ENCODE measurements at places on chromosomes 5 and 9.

- no peak for DNase-seq
Measured at GRCh38 chr9:78614892-78615291, 318.0 kb downstream of the PSAT1 start.

- DNase-seq: no peak
Measured at GRCh38 chr5:143583409-143583808, 179.9 kb upstream of the NR3C1 start.

GRCh38 chr5:7845557-7845956, 5.4 kb downstream of the CFAP90 start:
- peak; percentile 69 for DNase-seq

DNA sequence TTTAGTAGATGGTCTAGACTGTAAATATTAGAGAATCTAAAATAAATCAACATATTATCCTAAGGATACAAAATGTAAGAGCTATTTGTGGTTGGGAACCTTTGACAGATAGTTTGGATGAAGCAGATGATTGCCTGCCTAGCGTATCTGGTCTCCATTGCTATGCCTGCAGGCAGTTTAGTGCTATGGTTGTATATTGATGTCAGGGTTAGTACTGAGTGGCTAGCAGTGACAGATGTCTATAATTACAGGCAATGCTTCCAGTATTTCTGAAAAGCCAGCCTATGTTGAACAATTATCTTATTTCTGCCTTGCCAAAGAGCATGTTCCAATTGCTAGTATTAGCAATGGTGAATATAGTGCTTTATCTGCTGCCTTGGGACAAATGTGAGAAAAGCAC, 151.3 kb upstream of the TLX3 start:
- no peak for DNase-seq

- DNase-seq: no peak
Measured at GRCh38 chr9:131880833-131881583, 141.1 kb upstream of the RAPGEF1 start.

GRCh38 chr5:131081374-131081773, 83.7 kb downstream of the HINT1 start:
- DNase-seq: peak; percentile 40

- no peak for DNase-seq
Measured at GRCh38 chr5:90131383-90132133, 278.0 kb downstream of the CETN3 start.

DNA sequence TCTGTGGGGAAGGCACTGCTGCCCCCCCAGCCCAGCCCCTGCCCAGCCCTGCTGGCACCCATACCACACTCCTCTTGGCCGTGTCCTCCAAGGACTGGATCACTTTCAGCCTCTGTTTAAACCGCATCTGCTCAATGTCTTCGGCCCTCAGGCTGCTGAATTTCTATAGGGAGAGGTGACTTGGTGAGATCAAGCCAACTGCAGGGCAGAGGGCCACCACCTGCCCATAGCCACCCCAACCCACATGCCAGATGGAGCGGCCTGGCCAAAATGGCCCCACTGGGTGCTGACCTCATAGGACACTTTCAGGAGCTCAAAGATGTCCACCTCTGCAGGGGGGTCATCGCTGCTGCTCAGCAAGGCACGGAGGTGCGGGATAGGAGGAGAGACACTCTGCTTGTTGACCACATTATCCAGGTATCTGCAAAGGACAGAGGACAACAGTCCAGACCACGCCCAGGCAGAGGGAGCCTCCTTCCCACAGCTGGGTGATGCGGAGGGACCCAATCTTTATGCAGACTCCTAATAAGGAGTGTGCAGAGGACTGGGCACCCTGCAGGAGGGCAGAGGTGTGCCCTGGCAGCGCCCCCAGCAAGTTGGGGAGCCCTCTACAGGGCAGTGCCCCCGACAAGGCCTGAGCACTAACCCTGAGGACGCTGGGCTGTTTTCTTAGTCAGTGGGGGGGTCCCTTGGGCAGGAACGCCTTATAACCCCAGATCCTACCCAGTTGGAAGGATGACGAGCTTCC, 14.4 kb upstream of the MRNIP start:
- DNase-seq: no peak

DNA sequence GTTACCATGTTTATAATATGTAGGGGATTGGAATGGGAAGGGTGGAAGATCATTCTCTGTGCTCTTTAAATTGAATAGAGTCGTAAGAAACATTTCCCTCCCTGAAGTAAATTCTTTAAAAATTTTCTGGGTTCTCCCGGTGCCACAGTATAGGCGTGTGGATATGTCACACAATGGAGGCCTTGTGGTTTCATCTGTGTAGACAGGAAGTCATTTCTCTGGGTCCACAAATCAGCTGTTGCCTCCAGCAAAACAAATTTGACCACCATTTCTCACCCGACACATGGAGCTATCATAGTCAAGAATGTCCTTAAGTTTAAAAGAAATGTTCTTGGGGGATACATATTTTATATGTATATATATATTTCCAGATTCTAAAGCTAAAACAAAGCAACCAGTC, 17.4 kb downstream of the CEP78 start:
- no peak for DNase-seq

DNA sequence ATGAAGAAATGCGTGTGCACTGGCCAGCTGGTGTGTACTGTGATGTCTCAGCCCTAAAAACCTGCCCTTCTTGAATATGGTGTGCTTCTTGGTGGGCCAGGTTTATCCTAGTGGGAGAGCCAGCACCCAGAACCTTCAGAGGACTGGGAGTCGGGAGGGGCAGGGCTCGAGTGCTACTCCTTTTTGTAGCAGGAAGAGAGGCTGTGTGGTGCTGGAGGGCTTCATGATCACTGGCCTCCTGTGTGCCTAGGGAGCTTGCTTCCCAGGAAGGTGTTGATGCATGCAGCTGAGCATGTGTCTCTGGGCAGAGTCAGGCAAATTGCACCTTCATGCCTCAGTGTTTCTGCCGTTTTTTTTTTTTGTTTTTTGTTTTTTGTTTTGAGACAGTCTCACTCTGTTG, 20.0 kb downstream of the PHF2 start:
- no peak for DNase-seq

- peak; percentile 25 for DNase-seq
Measured at GRCh38 chr9:22037954-22038690, 29.0 kb upstream of the CDKN2B start.

- no peak for DNase-seq
Measured at GRCh38 chr5:53713978-53714666, 153.7 kb downstream of the NDUFS4 start.

- DNase-seq: no peak
Measured at GRCh38 chr5:74145951-74146350, 494.6 kb downstream of the ENC1 start.

GRCh38 chr5:169583101-169583423, 511 bp upstream of the SPDL1 start:
- no peak for DNase-seq

- DNase-seq: no peak
Measured at GRCh38 chr5:169091396-169091980, 209.5 kb downstream of the SLIT3 start.

DNA sequence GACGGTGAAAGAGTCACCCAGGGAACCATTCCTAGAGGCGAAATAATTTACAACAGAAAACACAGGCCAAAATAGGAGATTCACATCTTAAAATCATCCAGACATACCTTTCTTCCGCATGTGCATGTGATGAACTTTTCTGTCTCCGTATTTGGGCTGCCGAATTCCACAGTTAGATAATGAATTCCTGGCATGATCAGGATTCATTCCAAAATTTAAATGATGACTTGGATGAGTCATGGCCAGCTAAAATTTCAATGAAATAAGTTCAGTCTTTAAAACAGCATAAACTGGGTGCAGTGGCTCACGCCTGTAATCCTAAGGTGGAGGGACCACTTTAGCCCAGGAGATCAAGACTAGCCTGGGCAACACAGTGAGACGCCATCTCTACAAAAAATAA, 82.7 kb downstream of the DROSHA start:
- no peak for DNase-seq

DNA sequence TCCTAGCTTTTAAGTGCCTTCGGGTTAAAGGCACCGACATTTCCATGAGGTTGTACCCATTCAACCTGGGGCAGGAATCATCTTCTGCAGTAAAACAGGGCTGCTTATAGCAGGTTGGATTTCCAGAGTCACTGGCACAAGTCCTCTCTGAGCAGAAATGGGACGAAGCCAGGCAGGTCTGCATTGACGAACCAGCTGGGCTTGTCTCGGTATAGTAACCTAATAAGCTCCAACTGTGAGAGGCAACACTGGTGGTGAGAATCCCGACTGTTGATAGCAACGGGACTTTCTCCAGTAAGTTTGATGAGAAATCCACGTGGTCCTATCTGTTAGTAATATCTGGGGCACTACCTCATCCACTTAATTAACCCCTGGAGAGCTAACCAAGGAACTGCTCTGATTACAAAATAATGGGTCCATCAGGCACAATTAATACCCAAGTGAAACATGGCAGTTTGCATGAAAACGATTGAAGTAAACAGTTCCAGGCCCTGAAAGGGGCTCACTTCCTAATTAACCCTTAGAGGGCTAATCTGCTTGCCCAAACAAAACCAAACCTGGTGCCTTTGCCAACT, 491.0 kb upstream of the C9orf72 start:
- DNase-seq: peak; percentile 7

DNA sequence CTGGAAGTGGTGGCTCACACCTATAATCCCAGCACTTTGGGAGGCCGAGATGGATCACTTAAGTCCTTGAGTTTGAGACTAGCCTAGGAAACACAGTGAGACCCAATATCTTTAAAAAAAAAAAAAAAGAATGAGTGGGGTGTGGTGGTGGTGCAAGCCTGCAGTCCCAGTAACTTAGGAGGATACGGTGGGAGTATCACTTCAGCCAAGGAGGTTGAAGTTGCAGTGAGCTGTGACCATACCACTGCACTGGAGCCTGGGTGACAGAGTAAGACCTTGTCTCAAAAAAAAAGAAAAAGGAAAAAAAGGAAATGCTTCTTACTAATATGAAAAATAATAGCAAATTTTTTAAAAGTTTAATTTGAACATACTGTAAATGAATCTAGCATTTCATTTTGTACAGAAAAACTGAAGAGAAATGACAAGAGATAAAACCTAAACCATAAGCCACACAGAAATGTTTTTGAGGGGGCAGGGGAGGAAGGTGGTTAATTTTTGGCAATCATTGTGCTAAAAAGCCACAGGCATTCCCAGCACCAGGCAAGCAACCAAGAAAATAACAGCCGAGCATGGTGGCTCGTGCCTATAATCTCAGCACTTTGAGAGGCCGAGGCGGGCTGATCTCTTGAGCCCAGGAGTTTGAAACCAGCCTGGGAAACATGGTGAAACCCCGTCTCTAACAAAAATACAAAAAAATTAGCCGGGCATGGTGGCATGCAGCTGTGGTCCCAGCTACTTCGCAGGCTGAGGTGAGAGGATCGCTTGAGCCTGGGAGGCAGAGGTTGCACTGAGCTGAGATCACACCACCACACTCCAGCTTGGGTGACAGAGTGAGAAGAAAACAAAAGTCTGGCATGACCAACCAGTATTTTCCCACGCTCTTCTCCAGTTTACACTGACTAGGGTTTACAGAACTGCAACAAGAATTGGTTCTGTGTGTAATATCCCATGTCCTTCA, 114.5 kb upstream of the NR5A1 start:
- no peak for DNase-seq

- DNase-seq: no peak
Measured at GRCh38 chr5:134129411-134130238, 15.1 kb downstream of the TCF7 start.

DNA sequence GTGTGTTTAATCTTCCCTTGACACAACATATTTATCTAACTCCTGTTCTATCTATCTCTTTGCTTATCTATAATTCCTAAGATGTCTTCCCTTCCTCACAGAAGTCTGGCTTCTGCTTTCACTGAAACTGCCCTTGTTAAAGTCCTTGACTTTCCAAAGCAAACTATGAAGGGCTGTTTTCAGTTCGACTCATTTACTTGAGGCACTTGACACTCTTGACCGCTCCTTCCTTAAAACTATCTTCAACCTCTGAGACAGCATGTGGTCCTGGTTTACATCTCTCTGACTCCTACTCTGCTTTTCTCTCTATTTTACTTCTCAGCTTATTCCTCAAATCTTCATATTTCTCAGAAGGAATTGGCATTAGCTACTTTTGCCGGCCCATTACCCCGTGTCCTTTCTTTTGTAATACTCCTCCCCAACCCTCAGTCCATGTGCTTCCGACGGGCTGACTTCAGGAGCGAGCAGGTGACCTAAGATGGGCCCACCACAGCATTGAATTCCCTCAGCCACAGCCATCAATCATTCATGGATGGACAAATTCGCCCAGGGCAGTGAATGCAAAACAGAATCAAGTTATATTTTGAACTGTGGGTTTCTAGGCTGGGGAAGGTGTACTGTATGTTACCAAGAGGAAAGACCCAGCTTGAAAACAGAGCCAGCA, 1089.2 kb downstream of the PTPRD start:
- no peak for DNase-seq

DNA sequence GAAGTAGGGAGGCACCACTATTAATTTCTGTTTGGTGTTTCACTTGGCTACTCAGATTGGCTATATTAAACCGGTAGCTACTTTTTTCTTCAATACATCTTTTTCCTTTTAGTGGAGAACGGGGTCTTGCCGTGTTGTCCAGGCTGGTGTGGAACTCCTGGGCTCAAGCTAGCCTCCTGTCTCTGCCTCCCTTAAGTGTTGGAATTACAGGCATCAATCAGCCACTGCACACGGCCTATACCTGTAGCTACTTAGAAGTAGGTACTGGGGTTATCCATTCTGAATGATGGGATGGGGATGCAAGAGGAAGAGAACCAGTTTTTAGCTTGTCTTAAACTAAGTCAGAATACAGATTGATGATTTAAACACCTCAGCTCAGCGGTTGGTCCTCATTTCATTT, 1.7 kb downstream of the UBE2D2 start:
- DNase-seq: no peak

DNA sequence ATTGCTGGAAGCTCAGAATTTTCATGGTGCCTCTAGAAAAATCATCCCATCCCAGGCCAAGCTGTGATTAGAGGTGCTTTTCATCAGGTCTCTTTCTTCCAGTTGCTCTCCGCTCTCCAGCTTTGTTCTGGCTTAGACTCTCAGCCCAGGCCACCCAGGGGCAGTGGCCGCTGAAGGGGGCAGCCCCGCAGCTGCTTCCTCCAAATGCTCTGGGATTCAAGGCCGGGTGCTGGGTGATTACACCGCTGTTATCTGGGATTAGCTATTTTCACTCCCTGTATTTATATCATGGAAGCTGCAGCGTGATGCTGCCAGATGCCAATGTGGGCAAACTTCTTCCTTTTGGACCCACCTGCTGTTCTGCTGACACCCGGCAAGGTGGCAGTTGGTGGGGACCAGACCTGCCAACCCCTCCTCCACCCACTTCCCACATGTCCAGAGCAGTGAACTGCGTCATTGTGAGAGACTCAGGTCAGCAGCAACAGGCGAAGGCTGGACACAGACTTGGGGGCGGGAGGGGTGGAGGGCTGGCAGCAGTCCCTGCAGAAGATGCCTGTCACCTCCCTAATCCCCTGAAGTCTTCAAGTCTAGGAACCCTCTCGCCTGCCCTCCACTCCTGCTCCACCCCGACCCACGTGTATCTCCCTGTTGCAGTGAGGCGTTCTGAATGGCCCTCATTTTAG, 33.9 kb upstream of the NKX2-5 start:
- no peak for DNase-seq

- DNase-seq: peak; percentile 95
Measured at GRCh38 chr5:111158105-111158744, 66.0 kb upstream of the CAMK4 start.

GRCh38 chr5:155189981-155190380, 176.4 kb downstream of the KIF4B start:
- no peak for DNase-seq

GRCh38 chr5:89597878-89598277, 714.9 kb upstream of the MEF2C start:
- DNase-seq: no peak

- DNase-seq: peak; percentile 40
Measured at GRCh38 chr5:13994621-13995253, 50.2 kb upstream of the DNAH5 start.

Measured in brain (organoid and tissue), 16 donors.